ENCODE measurements at places on chromosomes 6 and 20.
A peak's percentile ranks its signal among the peaks of the same experiment; 100 is the strongest.

DNA sequence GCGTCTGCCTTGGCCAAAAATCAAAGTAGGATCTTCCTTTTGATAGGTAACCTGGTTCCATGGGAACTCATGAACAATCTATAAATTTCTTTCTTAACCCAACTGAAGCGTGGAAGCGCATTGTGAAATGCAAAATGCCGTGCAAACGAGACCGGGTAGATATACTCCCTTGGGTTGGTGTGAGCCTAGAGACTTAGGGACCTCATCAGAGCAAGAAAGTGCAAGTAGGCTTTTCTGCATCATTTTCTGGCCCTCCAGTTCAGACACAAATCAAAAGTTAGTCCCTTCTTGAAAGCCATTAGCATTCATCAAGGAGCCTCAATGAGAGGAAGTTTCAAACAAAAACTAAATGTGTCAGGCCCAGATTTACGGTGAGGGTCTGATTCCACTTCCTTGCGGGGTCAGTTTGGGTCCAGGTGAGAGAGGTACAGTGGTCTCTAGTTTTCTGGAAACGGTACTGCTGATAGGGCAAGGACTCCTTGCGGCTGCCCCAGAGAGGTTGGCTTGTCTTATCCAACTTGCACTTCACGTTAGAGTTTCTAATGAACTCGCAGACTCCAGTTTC is 5.3 kb upstream of the ZNF184 start:
- DNase-seq: peak; percentile 31

DNA sequence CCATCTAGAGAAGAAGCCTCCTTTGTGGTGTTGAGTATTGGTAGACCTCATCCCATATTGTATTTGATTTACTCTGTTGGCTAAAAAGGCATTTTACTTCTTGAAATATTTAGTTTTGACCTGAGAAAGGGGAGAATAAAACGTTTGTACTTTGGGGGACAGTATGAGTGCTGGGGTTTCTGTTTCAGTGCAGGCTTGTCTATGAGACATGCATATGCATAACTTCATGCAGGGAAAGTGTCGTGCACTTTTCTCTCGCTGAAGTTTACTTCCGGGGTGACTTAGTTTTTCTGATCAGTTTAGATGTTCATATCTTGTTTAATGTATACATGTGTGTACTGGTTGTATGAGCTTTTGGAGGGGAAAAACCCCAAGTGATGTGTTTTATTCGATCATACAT is 59.5 kb downstream of the UTRN start:
- DNase-seq: no peak

- DNase-seq: no peak
Observed at GRCh38 chr6:78089531-78089930, 436.7 kb downstream of the MEI4 start.

- DNase-seq: no peak
Observed at GRCh38 chr20:1086277-1087213, 31.9 kb upstream of the PSMF1 start.

- DNase-seq: no peak
Observed at GRCh38 chr20:54573838-54574237, 98.4 kb downstream of the DOK5 start.

DNA sequence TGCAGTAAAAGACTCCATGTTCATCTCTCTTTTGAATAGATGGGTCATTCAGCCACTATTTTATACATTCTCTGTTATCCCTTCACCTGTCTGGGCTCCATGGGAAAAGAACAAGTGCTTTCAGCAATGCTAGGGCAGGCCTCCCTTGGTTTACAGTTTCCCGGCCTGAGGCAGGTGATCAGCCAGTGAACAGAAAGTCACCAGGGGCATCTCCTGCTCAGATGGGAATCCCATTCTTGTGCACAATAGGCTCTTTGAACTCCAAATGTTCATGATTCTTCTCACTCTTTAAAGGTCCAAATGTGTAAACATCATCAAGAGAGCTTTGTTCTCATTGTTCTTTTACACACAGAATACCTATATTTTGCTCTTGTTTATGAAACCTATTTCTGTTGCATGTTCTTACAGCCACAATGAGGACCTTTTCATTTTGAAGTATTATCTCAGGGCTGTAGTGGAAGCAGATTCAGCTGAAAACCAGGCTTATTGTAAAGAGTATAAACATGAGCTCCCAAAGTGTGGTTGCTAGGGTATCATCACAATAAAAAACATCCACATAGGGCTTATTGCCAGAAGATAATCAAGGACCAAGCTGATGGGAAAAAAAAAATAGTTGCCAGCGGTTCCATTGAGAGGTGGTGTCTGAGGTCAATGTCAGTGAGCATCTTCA is 267.1 kb upstream of the SGK1 start:
- no peak for DNase-seq

DNA sequence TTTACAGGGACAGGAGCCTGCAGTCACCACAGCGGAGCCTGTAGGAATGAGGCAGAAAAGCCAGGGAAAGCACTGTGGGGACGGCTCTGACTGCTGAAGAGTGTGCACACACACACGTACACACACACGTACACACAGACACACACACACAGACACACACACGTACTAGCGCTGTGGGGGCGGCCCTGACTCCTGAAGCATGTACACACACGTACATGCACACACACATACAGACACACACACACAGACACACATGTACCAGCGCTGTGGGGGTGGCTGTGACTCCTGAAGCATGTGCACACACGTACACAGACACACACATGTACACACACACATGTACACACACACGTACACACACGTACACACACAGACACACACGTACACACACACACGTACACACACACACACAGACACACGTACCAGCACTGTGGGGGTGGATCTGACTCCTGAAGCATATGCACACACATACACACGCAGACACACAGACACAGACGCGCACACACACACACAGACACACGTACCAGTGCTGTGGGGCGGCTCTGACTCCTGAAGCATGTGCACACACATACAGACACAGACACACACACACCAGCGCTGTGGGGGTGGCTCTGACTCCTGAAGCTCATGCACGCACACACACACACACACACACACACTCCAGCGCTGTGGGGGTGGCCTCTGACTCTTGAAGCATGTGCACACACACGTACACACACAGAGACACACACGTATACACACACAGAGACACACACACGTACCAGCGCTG is 127.3 kb downstream of the DLL1 start:
- no peak for DNase-seq

GRCh38 chr6:116355796-116356195 is 15.0 kb upstream of the DSE start:
- no peak for DNase-seq

DNA sequence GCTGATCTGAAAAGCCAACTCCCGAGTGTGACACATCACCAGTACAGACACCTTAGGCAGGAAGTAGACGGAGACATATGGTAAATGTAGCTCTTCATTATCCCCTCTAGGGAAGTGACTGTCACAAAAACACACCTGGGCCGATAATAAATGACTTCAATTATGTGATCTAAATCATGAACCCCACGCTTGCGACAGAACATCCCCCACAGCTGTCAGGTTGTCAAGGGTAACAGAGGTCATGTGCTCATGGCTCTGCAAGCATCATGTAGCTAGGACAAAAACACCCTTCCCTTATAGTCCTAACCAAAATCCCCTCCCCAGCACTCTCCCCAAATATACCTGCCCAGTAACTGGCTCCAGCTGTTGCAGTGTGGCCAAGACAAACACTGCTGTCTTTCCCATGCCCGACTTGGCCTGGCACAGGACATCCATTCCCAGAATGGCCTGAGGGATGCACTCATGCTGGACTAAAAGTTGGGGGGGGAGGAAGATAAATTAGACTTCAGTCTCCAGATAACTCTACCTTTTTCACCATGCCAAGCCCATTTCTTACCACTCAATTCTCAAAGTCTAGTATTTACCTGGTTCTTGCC is 2.9 kb downstream of the DDX39B start:
- no peak for DNase-seq

DNA sequence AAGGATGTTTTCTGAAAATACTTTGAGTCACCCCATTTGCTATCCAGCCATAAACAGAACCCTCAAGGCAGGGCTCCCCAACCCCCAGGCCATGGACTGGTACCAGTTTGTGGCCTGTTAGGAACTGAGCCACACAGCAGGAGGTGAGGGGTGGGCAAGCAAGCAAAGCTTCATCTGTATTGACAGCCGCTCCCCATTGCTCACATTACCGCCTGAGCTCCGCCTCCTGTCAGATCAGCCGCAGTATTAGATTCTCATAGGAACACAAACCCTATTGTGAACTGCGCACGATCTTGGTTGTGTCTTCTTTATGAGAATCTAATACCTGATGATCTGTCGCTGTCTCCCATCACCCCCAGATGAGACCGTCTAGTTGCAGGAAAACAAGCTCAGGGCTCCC is 543.8 kb downstream of the CBLN4 start:
- no peak for DNase-seq

- no peak for DNase-seq
Observed at GRCh38 chr6:135002974-135003703, 51.5 kb downstream of the HBS1L start.

DNA sequence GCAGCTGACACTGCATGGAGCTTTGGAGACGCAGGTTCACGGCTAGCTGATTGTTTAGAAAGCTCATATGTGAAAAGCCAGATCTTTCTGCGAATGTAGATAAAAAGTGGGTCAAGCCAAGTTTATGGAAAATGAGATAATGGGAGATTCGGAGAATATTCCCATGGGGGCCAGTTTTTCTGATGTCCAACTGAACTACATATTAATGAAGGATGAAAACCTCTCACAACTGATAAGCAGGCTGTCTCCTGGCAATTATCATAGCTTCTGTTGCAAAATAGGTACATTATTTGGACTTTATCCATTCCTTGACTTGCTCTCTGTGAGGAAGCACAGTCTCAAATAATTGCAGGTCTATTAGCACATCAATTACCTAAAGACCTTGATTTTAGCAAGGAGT is 21.1 kb downstream of the HDGFL1 start:
- DNase-seq: no peak

GRCh38 chr6:159308198-159308597 is 139.0 kb downstream of the FNDC1 start:
- no peak for DNase-seq

DNA sequence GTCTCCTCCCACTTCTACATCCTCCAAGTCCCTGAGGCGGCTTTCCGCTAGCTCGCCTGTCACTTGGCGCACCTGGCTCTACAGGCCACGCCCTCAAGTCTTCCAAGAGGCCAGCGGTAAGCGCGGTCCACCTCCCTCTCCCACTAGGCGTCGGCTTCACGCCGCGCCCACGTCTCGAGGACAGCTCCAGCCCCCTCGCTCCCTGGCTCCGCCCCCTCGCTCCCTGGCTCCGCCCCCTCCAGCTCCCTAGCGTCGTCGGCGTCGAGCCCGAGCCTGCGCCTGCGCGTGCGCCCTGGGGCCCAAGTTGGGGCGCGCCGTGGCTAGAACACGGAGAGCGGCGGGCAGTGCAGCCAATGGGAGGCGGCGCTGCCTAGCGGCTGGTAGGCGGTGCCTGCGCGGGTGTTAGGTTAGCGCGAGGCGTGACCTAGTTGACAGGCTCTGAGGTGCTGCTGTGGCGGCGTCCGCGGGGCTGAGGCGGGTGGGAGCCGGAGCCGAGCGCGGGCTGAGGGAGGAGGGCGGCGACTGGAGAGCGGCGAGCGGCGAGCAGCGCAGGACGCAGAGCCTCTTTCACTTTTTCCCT is at the start of gene MACROD2:
Gene MACROD2 (plus strand): TSS at position 431 of the 580 bp plus-strand sequence.
- DNase-seq: peak; percentile 48

- DNase-seq: no peak
Observed at GRCh38 chr6:37218061-37218460, 39.5 kb upstream of the TBC1D22B start.

- DNase-seq: peak; percentile 97
Observed at GRCh38 chr20:36460648-36461599, 80.4 kb upstream of the MYL9 start.

GRCh38 chr6:11433860-11434259 is 103.7 kb upstream of the TMEM170B start:
- DNase-seq: no peak

DNA sequence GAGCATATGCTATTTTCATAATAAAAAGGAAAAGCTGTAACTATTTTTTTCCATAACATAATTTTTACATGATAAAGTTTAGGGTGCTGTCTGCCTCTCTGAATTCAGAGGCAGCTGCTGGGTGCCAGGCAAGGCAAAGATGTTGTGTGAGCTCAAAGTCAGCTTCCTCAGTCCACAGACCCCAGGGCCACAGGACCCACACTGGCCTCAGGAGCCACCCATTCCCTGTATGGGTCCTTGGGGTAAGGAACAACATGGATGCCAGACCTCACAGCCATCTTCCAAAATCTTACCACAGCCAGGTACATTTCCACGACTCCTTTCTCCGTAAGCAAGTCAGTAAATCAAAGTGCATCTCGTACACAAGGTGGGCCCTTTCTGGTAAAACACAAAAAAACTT is 16.4 kb upstream of the MAFB start:
- no peak for DNase-seq

- no peak for DNase-seq
Observed at GRCh38 chr6:157194643-157195042, 128.7 kb downstream of the TMEM242 start.

- no peak for DNase-seq
Observed at GRCh38 chr6:48893048-48893447, 570.0 kb downstream of the MMUT start.

DNA sequence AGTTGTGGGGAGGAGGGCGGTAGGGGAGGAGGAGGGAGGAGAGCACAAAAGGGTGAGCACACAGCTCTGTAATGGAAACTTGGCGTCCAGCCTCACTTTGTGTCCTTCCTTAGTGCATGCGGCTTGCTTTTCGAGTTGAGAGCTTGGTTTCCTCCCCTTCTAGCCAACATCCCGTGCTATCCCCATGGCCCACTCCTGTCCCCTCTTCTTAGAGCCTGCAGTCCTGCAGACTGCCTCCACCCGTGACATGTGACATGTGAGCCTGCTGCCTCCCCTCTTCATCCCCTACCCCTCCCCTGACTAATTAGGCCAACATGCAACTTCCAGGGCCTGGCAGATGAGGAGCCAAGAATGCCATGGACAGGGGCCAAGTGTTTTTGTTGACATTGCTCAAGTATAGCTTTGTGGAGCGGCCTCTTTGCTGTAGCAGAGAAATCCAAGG is 63.2 kb downstream of the SLC24A3 start:
- no peak for DNase-seq

DNA sequence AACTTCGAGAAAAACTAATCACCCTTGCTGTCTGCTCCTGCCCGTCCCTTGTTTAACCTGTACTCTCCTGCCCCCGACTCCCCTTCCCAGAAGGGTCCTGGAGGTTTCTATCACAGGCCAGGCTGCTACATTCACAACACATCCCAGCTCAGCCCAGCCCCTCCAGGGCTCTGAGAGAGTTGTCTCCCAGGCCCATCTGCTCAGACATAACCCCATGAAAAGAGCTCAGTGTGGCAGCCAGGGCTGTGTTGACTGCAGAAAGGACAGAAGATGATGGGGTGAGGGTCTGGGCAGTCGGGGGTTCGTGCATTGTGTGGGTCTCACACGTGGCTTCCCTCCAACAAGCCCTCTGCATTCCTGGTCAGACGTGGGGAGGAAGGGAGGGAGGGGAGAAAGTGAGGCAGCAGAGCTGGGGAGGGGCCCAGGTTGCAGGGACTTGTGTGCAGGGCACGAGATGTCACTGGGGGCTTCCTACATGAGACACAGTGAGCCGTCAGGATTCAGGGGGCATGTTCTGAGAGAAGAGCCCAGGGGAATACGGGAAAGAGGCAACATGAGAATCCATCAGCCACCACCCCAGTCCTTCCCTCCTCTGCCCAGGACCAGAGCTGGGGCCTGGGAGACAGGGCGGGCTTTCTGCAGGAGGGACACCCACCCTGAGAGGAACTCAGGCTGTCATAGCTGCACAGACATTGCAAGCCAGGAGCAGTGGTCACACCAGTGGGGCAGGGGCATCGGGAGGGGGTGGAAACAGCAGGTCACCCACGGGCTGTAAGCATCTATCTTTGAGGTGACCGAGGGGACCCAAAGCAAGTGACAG is 372.9 kb downstream of the PREX1 start:
- no peak for DNase-seq

All from hepatic stellate cell (primary cell).